ENCODE measurements at places on chromosomes 5 and 9.

- DNase-seq = no peak
Observed at GRCh38 chr5:156677963-156678362, 172.1 kb upstream of the PPP1R2B start.

GRCh38 chr5:13739479-13739878 lies 205.0 kb downstream of the DNAH5 start:
- DNase-seq = no peak

DNA sequence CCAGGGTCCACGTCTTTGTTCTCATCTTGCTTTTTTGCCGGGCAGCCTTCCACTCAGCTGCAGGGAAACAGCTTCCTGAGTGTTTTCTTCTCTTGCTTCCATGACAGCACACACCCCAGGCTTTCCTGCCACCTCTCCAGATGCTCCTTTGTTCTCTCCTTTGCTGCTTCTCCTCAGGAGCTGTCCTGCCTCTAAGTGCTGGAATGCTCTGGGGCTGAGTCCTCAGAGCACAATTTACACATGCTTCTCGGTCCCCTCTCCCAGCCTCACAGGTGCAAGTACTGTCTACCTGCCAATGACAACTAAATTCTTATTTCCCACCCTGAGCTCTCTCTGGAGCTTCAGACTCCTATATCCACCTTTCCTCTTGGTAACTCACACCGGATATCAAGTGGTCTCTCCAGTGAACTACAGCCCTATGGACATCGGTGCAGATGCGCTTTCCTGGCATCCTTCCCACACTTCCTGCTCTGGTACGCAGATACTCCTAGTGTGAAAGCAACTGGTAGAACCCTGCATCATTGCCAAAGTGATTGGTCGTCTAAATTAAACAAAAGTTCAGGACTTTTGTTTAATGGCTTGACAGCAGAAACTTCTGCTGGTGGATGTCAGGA lies 13.4 kb upstream of the ACSL6 start:
- DNase-seq = no peak

DNA sequence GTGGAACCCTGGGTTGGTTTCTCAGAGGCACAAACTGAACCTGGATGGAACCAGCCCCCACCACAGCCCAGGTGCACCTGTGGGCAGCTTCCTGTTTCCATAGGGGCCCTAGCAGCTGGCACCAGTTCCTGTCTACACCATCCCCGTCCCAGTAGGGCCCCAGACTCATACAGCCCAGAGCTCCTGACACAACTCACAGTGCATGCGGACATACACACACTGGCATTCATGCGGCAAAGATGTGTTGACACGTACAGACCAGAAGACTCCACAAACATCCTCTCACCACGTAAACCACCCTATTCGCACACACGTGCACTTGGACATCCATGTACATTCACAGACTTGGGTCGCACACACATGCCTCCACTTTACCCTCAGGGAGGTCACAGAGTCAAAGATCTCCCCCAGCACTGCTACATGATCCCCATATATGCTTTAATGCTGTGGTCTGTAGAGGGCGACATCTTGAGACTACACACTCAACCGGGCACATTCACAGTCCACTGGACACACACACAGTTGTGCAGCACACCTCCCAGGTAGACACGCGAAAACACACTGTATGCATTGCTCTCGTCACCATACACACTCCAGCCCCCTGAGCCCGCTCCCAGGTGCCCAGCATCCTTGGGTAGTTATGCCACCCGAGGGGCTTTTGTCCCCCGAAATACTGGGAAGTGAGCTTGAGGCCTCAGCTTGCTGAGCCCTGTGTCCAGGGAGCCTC lies 22.4 kb downstream of the CXXC5 start:
- DNase-seq = no peak

GRCh38 chr5:151611127-151611775 lies 20.1 kb upstream of the FAT2 start:
- DNase-seq = no peak

Measured in effector CD8-positive, alpha-beta T cell (primary cell).